ENCODE measurements at places on chromosomes 2 and 18.
A peak's percentile ranks its signal among the peaks of the same experiment; 100 is the strongest.

- DNase-seq, result no peak
Observed at GRCh38 chr2:207632575-207633493, 7.6 kb upstream of the METTL21A start.

DNA sequence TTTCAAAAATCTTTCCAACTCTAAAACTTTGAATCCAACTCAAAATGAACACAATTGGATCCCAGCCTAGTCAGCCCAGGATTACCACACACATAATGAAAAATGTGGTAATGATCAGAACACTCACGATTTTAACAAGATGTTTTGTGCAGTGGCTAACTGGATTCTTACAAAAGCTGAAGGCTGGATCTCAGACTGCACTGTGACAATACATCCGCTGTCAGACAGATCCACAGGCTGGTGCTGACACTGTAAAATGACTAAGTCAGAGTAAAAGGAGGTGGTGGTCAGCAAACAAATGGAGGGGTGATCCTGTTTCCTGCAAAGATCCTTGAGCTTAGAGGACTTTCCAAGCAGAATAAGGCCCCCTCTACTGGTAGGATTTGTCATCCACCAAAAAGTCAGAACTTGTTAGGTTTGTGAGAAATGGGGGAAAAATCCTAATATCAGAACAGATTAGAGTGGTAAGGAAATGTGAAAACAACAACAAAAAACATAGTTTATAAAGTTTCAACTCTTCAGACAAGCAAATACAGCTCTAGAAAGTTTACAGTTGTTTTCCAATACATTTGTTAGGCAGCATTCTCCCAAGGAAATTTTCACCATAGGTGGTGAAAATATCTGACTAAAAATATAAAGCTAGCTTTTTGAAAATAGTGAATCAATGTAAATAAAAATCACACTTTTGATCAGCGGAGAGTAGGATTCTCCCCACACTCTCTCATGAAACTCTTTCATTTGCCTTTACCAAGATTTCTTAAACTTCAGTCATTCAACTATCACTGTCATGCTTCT lies 211.9 kb downstream of the AGPS start:
- peak; percentile 34 for DNase-seq

- DNase-seq, result no peak
Observed at GRCh38 chr2:128750328-128751165, 431.9 kb upstream of the HS6ST1 start.

GRCh38 chr2:127619877-127620705 lies 25.9 kb upstream of the GPR17 start:
- no peak for DNase-seq
